T-cell (primary cell): ENCODE measurements at places on chromosomes 11 and 22. TPM values are rescaled to one million over a fixed set of nuclear protein-coding genes. Genes with fewer than 3 reads are reported as not detected.

DNA sequence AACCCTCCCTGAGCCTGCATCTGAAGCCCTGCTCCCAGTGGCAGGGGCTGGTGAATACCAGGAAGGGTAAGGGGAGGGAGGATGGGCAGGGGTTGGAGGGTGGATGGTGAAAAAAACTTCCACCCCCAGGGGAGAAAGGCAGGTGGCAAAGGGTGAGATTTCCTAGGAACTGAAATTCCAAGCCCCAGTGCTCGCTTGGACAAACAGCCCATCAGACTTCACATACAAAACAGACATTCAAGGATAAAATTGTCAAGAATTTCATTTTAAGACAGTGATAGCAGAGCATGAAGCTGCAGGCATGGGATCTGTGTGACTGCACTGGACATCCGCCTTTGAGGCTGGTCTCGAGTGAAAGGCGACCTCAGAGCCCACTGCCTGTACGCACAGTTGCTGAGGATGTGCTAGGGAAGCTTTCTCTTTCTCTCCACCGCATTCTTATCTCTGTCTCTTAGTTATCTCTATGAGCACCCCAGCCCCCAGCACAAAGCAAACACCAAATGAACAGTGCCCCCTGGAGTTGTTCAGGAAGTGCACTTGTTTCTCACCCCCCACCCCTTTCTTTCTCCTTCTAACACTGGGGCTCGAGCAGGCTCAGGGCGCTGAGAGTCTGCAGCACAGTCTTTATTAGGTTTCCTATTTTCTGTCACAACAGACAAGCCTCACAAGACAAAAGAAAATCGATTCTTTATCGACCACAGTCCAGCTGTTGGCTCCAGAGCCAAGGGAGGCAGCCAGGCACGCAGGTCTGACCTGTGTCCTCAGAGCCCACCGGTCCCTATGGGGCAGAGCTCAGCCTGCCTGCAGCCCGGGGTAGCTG is 237.3 kb upstream of the NCAM1 start:
- H3K4me1 ChIP-seq, result no peaks in the 10 kb centered on the region
- no peaks in the 10 kb centered on the region for H3K36me3 ChIP-seq
- H3K27me3 ChIP-seq, result no peaks in the 10 kb centered on the region

WT1 gene
- total RNA-seq, result not detected

DNA sequence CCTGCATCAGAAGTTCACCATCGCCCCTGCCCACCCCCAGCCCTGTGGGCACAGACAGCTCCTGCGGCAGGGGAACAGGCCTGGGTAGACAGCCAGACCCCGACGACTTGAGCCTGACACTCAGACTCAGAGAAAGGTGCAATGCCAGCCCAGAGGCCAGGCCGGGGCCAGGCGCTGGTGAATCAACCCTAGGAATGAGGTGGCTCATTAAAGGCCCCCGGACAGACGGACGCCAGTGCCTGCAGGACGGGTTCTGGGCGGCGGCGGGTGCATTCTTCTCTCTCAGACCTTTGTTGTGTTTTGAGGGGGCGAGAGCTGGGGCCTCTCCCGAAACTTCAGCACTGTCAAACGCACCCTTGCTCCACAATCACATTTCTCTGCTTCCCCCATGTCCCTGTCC is 5.6 kb downstream of the OVOL1 start:
- peaks cover 77% of the 10 kb centered on the region for H3K27me3 ChIP-seq
- DNase-seq, result no peak
- H3K4me1 ChIP-seq, result no peaks in the 10 kb centered on the region
- no peak overlapping the region for H3K4me3 ChIP-seq

CCDC15 gene
- total RNA-seq, result 3.4 TPM

OR8K3 gene
- not detected for total RNA-seq

GRCh38 chr11:79236541-79236971 is 204.3 kb downstream of the TENM4 start:
- H3K4me3 ChIP-seq, result no peak overlapping the region
- no peaks in the 10 kb centered on the region for H3K36me3 ChIP-seq
- H3K4me1 ChIP-seq, result no peaks in the 10 kb centered on the region
- no peak for DNase-seq

GPR152 gene
- not detected for total RNA-seq

DNA sequence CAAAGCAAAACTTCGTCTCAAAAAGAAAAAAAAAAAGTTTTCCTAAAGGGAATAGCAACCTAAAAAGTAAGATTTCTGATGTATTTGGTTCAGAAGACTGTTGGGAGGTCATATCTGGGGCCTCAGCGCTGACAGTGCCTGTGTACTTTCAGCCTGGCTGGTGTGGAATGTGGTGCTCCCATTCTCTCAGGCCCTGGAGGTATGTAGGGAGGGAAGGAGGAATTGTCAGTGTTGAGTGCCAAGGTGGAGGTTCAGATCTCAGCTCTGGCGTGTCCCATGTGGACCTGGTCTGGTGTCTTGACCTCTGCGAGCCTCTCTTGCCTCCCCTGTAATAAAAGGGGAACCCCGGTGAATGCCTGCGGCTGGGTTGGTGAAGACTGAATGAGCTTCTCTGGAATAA is 22.4 kb downstream of the PRR5 start:
- H3K4me1 ChIP-seq, result peaks cover 33% of the 10 kb centered on the region
- no peak for DNase-seq
- H3K27ac ChIP-seq, result no peak overlapping the region
- H3K4me3 ChIP-seq, result no peak overlapping the region
- H3K36me3 ChIP-seq, result no peaks in the 10 kb centered on the region

GRCh38 chr11:1853376-1854131 is 670 bp downstream of the LSP1 start:
- H3K36me3 ChIP-seq, result peaks cover 21% of the 10 kb centered on the region
- DNase-seq, result no peak
- peak overlapping the region; percentile 96 for H3K27ac ChIP-seq
- H3K4me1 ChIP-seq, result peaks cover 95% of the 10 kb centered on the region

GRCh38 chr22:46612904-46613605 is 7.1 kb upstream of the GRAMD4 start:
- H3K27me3 ChIP-seq, result no peaks in the 10 kb centered on the region
- H3K36me3 ChIP-seq, result no peaks in the 10 kb centered on the region
- peak; percentile 12 for DNase-seq

GRCh38 chr11:108204929-108205499 is 17.4 kb downstream of the NPAT start:
- no peak overlapping the region for H3K4me3 ChIP-seq
- DNase-seq, result no peak
- no peaks in the 10 kb centered on the region for H3K4me1 ChIP-seq
- H3K27me3 ChIP-seq, result no peaks in the 10 kb centered on the region
- H3K36me3 ChIP-seq, result peaks cover 18% of the 10 kb centered on the region

DNA sequence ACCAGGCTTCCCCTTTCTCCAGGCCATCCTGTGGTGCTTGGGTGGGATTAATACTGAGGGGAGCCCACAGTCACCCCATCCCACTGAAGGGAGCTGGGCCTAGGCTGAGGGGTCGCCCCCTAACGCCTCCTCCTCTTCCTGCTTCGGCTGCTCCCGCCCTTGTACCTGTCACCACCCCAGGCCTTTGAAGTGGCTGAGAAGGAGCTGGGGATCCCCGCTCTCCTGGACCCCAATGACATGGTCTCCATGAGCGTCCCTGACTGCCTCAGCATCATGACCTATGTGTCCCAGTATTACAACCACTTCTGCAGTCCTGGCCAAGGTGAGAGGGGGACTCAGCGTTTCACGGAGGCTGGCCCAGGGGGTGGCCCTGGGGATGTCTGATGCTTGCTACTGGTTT is 6.1 kb downstream of the MICALL1 start:
- no peak overlapping the region for H3K27ac ChIP-seq
- peaks cover 16% of the 10 kb centered on the region for H3K4me1 ChIP-seq

- no peaks in the 10 kb centered on the region for H3K27me3 ChIP-seq
- peaks cover 8% of the 10 kb centered on the region for H3K4me1 ChIP-seq
- no peak for DNase-seq
- no peak overlapping the region for H3K4me3 ChIP-seq
Measured at GRCh38 chr11:17298302-17298701, 21.8 kb downstream of the NUCB2 start.

GUCY1A2 gene
- total RNA-seq, result 0.18 TPM

GRCh38 chr22:42315392-42315756 is 44.9 kb upstream of the TCF20 start:
- peaks cover 32% of the 10 kb centered on the region for H3K4me1 ChIP-seq
- peaks cover 5% of the 10 kb centered on the region for H3K27me3 ChIP-seq
- DNase-seq, result no peak
- H3K36me3 ChIP-seq, result no peaks in the 10 kb centered on the region
- no peak overlapping the region for H3K4me3 ChIP-seq
- peak overlapping the region; percentile 46 for H3K27ac ChIP-seq

OR4A16 gene
- total RNA-seq, result not detected

- no peaks in the 10 kb centered on the region for H3K4me1 ChIP-seq
- H3K36me3 ChIP-seq, result no peaks in the 10 kb centered on the region
- no peak overlapping the region for H3K27ac ChIP-seq
- H3K27me3 ChIP-seq, result no peaks in the 10 kb centered on the region
- H3K4me3 ChIP-seq, result no peak overlapping the region
- DNase-seq, result no peak
Measured at GRCh38 chr22:44172370-44173108, 8.2 kb upstream of the PARVG start.

PGM2L1 gene
- 15.0 TPM for total RNA-seq

- H3K36me3 ChIP-seq, result no peaks in the 10 kb centered on the region
- no peak overlapping the region for H3K4me3 ChIP-seq
- peaks cover 30% of the 10 kb centered on the region for H3K27me3 ChIP-seq
- H3K27ac ChIP-seq, result no peak overlapping the region
- DNase-seq, result no peak
Measured at GRCh38 chr11:27702811-27703210, 2.6 kb upstream of the BDNF start.

GRCh38 chr11:60761436-60762190 is 4.9 kb downstream of the MS4A15 start:
- no peaks in the 10 kb centered on the region for H3K36me3 ChIP-seq
- DNase-seq, result no peak
- no peak overlapping the region for H3K27ac ChIP-seq
- H3K4me1 ChIP-seq, result no peaks in the 10 kb centered on the region
- H3K27me3 ChIP-seq, result no peaks in the 10 kb centered on the region

YAP1 gene
- total RNA-seq, result 0.82 TPM

- no peak for DNase-seq
- no peak overlapping the region for H3K27ac ChIP-seq
- H3K27me3 ChIP-seq, result no peaks in the 10 kb centered on the region
- no peak overlapping the region for H3K4me3 ChIP-seq
- H3K36me3 ChIP-seq, result no peaks in the 10 kb centered on the region
- no peaks in the 10 kb centered on the region for H3K4me1 ChIP-seq
Measured at GRCh38 chr11:109241988-109242536, 179.9 kb upstream of the C11orf87 start.

GRCh38 chr22:35891442-35891841 is 137.2 kb downstream of the RBFOX2 start:
- no peaks in the 10 kb centered on the region for H3K36me3 ChIP-seq
- DNase-seq, result no peak
- no peak overlapping the region for H3K27ac ChIP-seq

DNA sequence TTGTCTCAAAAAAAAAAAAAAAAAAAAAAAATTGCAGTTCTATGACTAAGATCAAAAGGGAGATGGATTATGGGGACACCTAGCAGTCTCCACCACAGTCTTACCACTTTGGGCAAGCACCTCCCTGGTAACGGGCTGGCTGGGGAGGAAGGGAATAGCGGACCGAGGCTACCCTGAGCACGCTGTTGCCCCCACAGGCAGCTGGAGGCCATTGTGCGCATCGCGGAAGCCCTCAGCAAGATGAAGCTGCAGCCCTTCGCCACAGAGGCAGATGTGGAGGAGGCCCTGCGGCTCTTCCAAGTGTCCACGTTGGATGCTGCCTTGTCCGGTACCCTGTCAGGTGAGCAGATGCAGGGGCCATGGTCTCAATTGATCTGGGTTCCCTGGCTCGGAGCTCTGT is 21.2 kb downstream of the MCM5 start:
- peaks cover 31% of the 10 kb centered on the region for H3K36me3 ChIP-seq
- H3K4me1 ChIP-seq, result no peaks in the 10 kb centered on the region
- H3K4me3 ChIP-seq, result no peak overlapping the region
- H3K27me3 ChIP-seq, result no peaks in the 10 kb centered on the region
- H3K27ac ChIP-seq, result no peak overlapping the region

KCTD14 gene
- total RNA-seq, result not detected

DNA sequence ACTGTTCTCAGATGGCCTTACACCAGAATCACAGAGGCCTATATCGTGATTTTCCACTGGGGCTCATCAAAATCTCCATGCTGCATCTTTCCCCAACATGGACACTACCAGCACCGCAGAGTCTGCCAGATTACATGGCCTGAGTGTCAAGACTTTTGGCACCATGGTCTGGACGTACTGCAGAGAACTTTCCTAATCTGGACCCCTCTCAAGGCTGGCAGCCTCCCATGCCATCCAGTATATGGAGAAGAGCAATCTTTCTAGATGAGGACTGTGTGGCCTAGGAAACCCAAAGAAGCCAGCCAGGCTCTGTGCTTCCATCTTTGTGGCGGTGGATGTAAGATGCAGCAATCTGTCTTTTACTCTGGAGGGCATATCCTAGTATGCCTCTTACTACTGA is 139.2 kb downstream of the ADAMTS15 start:
- no peak for DNase-seq
- H3K27me3 ChIP-seq, result no peaks in the 10 kb centered on the region
- H3K4me3 ChIP-seq, result no peak overlapping the region
- no peaks in the 10 kb centered on the region for H3K4me1 ChIP-seq
- no peaks in the 10 kb centered on the region for H3K36me3 ChIP-seq

GGA1 gene
- total RNA-seq, result 83.8 TPM

ACR gene
- not detected for total RNA-seq

DNA sequence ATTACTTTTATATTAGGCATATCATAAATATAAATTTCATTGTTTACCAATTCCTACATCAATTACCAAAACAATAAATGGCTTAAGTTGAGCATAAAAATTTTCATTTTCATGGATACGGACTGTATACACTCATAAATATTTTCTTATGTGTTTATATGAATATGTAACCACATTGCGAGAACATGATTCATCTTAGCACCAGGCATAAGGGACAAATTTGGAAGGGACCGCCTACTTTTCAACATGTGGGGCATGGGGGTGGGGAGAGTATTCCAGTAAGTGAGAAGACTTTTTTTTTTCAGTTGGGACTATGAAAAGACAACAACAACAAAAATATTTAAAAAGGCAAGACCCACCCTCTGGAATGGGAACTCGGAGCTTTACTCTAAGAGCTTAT is 296.1 kb downstream of the RAB38 start:
- H3K36me3 ChIP-seq, result no peaks in the 10 kb centered on the region
- no peaks in the 10 kb centered on the region for H3K27me3 ChIP-seq
- no peak overlapping the region for H3K27ac ChIP-seq
- H3K4me3 ChIP-seq, result no peak overlapping the region
- no peaks in the 10 kb centered on the region for H3K4me1 ChIP-seq

DNA sequence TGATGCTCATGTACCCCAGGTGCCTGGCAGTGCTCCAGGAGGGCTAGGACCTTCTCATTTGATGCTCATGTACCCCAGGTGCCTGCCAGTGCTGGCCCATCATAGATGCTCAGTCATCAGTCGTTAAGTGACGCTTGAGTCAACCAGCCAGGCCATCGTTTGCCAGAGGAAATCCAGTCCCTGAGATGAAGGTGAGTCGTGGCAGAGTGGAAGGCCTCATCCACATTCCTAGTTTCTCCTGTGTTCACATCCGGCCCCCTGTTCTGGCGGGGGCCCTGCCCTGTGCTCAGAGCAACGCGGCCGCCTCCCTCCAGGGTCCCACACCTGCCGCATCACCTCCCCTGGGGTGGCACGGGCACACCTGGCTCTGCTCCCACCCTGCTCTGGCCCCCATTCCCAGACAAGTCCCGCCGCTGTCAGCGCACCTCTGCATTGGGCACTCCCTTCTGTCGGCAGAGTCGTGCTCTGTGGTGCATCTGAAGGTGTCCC is 279.9 kb downstream of the BRD1 start:
- no peak for DNase-seq
- H3K27me3 ChIP-seq, result peaks cover 15% of the 10 kb centered on the region
- H3K36me3 ChIP-seq, result peaks cover 4% of the 10 kb centered on the region
- no peak overlapping the region for H3K4me3 ChIP-seq
- H3K4me1 ChIP-seq, result no peaks in the 10 kb centered on the region

OR52H1 gene
- total RNA-seq, result not detected
